ENCODE measurements at places on chromosomes 5 and 9.

- DNase-seq, result no peak
Measured at GRCh38 chr5:166013415-166013814, 2278.0 kb upstream of the WWC1 start.

GRCh38 chr5:142222225-142222865 lies 102.5 kb downstream of the SPRY4 start:
- no peak for DNase-seq

- no peak for DNase-seq
Measured at GRCh38 chr9:78370991-78371390, 74.1 kb downstream of the PSAT1 start.

- DNase-seq, result no peak
Measured at GRCh38 chr9:132809677-132810271, 68.3 kb downstream of the AK8 start.

GRCh38 chr9:107557236-107557990 lies 67.8 kb upstream of the KLF4 start:
- DNase-seq, result no peak

DNA sequence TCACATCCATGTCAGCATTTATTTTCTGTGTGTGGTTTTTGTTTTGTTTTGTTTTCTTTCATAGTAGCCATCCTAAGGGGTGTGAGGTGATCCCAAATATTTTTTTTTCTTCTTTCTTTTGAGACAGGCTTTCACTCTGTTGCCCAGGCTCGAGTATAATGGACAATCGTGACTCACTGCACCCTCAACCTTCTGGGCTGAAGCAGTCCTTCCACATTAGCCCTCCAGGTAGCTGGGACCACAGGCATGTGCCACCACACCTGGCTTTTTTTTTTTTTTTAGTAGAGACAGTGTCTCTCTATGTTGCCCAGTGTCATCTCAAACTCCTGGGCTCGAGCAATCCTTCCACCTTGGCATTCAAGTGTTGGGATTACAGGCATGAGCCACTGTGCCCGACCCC lies 59.1 kb downstream of the CDC42SE2 start:
- DNase-seq, result no peak
